DMS79 treated with DMSO at 0.1 percent for 48 hours (cell line): ENCODE measurements at places on chromosomes 3 and 15.

- no peak for DNase-seq
These were observed 98.6 kb downstream of the MECOM start for GRCh38 chr3:169564883-169565282.

DNA sequence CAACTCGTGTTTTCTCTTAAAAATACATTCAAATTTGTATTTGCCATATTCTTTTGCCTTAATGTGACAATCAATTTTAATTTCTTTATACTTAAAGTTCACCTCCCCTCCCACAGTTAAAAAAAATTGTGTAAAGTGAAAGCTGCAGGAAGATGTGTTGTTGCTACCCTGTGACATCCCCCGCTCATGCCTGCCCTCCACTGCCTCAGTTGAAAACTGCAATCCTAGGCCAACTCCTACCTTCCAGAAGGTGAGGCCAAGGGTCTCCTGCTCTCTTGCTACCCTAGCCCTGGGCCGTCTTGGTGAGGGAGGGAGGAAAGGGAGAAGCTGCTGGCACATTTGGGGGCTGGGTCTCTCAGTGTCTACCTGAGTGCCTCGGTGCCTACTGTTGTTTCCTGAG lies 57.0 kb upstream of the CMTM7 start:
- no peak for DNase-seq

GRCh38 chr3:30467596-30468238 lies 138.7 kb upstream of the TGFBR2 start:
- no peak for DNase-seq

GRCh38 chr3:46228260-46229242 lies 13.7 kb upstream of the CCR3 start:
- no peak for DNase-seq

- no peak for DNase-seq
These were observed 31.3 kb downstream of the LRRC28 start for GRCh38 chr15:99282586-99282985.

GRCh38 chr3:63355809-63356208 lies 77.7 kb downstream of the SYNPR start:
- DNase-seq: no peak
